Activated gamma-delta T cell (primary cell): ENCODE measurements at places on chromosomes 5 and 9.

DNA sequence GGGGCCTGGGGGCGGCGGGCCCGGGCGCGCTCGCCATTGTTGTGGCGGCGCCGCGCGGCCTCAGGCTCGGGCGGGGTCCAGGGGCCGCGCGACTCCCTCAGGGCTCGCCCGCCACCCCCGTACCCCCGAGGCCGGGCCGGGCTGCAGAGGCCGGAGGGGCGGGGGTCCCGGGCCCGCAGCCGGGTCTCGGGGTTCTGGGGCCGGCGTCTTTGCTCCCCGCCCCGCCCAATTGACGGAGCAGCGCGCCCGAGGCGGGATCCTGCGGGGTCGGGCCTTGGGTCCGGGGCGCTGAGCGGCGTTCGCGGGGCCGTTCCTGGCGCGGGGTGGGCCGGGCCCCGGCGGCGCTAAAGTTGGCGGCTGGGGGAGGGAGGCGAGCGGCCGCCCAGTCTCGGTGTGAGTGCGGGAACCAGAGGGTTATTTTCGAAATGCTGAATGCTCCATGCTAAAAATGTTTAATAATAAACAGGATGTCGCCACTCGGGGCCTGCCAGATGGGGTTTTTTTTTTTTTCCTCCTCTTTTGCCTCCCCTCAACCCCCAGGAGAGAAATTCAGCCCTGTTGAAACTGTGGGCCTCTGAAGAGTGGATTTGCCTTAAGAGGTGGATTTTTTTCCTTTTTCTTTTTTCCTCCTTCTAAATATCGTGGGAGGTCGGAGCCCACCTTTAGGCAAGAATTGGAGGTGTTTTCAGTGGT, 724 bp downstream of the PRRC2B start:
- DNase-seq = peak; percentile 34

DNA sequence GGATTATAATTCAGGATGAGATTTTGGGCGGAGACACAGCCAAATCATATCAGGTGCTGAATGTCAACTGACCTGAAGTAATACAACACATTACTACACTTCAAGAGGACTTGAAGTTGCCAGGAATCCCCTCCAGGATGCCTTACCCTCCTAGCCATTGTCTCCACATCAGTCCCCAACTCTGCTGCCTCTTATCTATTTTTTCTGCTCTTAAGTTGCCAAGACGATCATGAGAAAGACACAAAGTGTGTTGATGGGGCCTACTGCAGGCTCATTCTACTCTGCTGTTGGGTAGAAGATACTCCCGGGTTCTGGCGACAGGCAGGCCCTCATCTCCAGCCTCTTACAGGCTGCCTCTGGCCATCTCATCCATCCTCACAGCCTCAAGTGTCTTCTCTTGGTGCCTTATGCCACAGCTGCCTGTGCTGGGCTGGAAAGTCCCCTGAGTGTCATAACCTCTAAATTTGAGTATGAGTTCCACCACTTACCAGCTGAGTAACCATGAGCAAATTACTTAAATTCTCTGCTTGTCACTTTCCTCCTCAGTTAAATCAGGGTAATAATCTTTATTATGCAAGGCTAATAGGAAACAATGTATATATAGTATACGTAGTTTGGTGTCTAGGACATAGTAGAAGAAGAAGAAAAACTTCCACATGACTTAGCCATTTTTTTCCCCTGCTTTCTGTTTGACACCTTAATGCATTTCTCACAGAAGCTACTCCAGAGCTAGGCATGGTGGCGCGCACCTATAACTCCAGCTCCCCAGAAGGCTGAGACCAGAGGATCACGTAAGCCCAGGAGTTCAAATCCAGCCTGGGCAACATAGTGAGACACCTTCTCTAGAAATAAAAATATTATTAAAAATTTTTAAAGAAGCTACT, 73.0 kb upstream of the SNX2 start:
- DNase-seq = no peak

DNA sequence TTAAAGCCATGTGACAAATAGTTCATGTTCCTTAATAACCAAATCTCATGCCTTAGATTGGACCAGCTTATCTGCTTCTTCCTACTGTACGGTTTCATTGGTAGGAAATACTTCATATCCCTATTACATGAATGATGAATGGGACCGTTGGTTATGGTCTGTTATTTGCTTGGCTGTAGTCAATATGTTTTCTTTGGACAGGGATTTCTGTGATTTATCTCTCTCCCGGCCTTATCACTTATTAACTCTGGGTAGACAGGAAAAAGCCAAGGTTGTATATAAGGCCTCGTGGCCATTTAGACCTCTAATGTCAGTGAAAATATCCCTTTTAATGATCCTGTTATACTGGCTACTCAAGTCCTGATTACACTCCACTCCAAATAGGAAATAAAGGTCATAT, 330.6 kb downstream of the EBF1 start:
- DNase-seq = no peak

DNA sequence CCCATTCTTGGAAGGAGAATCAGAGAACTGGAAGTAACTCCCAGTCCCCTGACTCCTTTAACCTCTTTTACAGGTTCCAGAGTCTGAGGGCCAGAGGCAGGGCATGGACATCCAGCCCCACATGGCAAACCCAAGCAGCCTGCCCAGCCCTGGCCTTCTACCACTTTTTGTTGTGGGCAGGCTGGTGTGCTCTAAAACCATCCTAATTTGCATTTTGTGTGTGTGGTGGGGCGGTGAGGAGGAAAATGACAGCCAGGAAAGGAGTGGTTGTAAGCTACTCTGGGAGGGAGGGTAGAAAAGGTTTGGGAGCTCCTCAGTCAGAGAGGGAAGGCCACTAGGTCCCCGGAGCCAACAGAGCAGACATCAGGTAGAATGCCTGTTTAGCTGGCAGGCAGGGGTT, 90.6 kb downstream of the PSD2 start:
- no peak for DNase-seq

- no peak for DNase-seq
Measured at GRCh38 chr9:33244137-33244784, 4.3 kb downstream of the SPINK4 start.
